CD14-positive monocyte (primary cell): ENCODE measurements at places on chromosomes 13 and 19.

GRCh38 chr19:54518844-54519243 lies 16.2 kb downstream of the LAIR2 start:
- H3K27me3 ChIP-seq: peaks cover 31% of the 10 kb centered on the region
- no peak overlapping the region for H3K27ac ChIP-seq
- H3K36me3 ChIP-seq: no peaks in the 10 kb centered on the region
- H3K4me3 ChIP-seq: no peak overlapping the region

DNA sequence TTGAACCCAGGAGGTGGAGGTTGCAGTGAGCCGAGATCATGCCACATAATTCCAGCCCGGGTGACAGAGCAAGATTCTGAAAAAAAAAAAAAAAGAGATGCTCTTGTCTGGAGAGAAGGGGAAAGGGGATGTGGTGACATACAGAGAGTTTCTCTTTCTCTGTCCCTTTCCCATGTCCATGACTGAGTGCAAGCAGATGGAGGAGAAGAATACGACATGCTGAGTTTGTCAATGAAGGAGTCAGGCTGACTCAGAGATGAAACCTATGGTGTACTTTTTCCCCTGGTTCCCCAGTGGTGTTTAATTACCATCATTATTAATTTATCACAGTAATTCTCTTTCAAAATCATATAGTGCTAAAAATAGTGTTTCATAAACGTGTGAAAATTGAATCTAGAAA lies 448.8 kb downstream of the FOXO1 start:
- no peaks in the 10 kb centered on the region for H3K27me3 ChIP-seq
- H3K4me1 ChIP-seq: no peaks in the 10 kb centered on the region
- DNase-seq: no peak
- H3K27ac ChIP-seq: no peak overlapping the region
- no peak overlapping the region for H3K4me3 ChIP-seq
- no peaks in the 10 kb centered on the region for H3K36me3 ChIP-seq

DNA sequence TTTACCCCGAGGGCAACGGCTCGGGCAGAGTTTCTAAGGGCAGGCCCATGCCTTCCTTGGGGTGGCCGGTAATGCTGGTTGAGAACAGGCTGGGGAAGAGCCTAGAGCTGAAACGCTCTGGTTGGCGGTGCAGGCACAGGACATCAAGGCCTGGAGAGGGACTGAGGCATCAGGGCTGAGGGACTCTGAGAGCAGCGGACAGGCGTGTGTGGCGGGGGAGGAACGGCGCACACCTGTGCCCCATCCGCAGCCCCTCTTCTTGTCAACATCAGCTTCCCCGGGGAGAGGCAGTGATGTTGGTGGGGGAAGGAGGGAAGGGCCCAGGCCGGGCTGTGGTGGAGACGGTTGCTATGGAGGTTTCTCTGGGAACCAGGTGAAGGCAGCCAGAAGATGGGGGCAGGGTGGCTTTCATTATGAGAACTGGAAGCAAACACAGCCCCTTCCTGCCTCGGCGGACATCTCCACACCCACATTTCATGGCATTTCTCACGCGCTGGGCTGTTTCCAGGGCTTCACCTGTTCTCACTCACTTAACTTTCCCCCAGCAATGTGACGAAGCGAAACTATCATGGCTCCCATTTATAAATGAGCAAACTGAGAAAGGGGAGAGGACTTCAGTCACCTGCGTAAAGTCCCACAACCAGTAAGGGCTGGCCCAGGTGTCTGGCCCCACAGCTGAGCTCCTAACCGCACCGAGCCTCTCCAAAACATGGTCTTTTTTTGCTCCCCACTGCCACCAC lies 8.2 kb upstream of the ATF5 start:
- DNase-seq: no peak
- no peaks in the 10 kb centered on the region for H3K27me3 ChIP-seq
- peaks cover 38% of the 10 kb centered on the region for H3K4me1 ChIP-seq
- peaks cover 72% of the 10 kb centered on the region for H3K36me3 ChIP-seq
- H3K4me3 ChIP-seq: no peak overlapping the region

DNA sequence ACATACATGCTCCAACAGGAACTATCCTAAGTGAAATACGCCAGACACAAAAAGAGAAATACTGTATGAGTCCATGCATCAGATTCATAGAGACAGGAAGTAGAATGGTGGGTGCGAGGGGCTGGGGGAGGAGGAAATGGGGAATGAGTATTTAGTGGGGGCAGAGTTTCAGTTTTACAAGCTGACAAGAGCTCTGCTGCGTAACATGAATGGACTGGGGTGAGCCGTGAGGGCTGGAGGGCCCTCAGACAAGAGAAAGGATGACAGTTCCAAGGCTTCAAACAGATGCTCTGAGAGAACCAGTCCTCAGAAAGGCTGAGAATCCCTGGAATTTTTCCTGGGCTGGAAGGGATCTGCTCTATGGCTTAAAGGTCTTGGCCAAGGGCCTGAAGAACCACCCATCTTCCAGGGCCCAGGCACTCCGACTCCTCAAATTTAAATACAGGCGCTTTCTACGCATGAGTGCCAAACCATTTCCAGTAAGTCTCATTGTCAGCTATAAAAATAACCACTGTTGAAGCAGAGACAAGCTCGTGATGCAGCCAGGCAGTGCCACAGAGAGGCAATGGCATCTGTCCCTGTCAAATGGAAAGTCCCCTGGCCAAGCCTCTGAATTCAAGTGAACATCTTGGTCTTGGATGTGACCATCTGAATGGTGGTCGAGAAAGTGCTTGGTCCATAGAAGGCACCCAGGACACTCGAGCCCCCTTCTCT lies 17.5 kb downstream of the KLF2 start:
- peak; percentile 67 for DNase-seq
- peak overlapping the region; percentile 64 for H3K27ac ChIP-seq
- H3K36me3 ChIP-seq: no peaks in the 10 kb centered on the region

DNA sequence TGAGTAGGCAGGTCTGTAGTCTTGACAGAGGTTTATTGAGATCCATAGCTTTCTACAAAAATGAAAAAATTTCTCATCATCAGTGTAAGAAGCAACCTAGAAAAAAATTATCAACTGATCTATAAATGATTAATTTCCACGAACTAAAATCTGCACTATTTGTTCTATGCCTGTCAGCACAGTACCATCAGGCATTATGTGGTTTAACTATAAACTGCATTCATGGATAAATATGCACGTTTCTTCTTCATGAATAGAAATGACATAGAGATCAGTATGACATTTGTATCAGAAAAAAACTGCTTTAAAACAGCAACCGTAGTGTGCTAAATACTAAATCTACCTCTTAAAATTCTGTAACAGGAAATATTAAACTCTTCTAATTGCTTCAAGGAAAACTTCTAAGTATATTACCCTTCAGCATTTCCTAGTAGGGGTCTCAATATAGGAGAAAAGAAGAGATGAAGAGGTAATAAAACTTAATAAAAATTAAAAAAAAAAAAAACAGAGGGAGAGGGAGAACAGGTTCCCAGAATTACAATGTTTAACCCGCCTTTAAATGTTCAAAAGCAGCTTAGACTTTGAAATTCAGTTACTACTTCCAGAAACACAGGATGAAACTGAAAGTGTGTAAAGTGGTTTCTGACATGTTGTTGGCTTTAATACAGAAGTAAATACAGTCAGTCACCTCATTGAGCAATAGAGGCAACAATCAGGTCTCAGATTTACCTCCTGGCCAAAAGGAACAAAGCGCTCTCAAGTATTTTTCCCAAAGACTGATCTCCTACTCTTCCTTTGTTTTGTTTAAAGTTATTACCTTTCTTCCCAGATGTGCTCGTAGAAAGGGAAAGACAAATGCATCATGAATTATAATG lies 144.4 kb downstream of the DIAPH3 start:
- H3K36me3 ChIP-seq: no peaks in the 10 kb centered on the region
- H3K27ac ChIP-seq: peak overlapping the region; percentile 17
- H3K27me3 ChIP-seq: no peaks in the 10 kb centered on the region
- peaks cover 4% of the 10 kb centered on the region for H3K4me1 ChIP-seq
- H3K4me3 ChIP-seq: peak overlapping the region; percentile 22

DNA sequence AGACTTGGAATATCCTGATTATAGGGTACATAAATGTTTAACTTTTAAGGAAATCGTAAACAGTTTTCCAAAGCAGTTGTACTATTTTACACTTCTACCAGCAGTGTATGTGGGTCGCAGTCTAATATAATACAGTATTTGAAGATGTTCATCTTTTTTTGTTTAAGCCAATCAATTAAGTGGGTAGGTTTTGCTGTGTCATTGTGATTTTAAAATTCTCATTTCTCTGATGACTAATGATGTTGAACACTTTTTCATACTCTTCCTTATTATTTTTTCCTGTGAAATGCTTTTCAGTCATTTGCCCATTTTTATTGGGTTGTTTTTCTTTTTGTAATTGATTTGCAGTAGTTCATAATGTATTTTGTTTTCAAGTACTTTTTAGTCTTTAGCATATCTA lies 2689.7 kb downstream of the PCDH9 start:
- H3K27ac ChIP-seq: no peak overlapping the region
- no peaks in the 10 kb centered on the region for H3K27me3 ChIP-seq
- no peaks in the 10 kb centered on the region for H3K36me3 ChIP-seq
- DNase-seq: no peak
- H3K4me3 ChIP-seq: no peak overlapping the region
- no peaks in the 10 kb centered on the region for H3K4me1 ChIP-seq

DNA sequence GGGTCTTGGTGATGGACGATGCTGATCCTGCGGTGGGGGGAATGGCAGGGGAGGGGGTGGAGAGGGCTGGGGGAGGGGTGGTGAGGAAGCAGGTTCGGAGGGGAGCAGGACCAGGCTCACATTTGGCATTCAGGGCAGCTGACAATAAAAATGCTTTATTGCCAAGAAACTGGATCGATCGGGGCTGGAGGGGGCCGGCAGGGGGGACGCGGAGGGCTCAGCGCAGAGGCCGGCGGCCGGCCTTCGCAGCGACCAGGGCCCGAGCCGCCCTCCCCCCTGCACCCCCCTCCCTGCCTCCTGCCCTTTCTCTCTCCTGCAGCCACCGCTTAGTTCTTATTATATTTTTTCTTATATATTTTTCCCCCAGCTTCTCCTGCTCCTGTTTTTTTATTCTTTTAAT lies 18.1 kb upstream of the POU2F2 start:
- H3K36me3 ChIP-seq: no peaks in the 10 kb centered on the region
- H3K27ac ChIP-seq: no peak overlapping the region

DNA sequence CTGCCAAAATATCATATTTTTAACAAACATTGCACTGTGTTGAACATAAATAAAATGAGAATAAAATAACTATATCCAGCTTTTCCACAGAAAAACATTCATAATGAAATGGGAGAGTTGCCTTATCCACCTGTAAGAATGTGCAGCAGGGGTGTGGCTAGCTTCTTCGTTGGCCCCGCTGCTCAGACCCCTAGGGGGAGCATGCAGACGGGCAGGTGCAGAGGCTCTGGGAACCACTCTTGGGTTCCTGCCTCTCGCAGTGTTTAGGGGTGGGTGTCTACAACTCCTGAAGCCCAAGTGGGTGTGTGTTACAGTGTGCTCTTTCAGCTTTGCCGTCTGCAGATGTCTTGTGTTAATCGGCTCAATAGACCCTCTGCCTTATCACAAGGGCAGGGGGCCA lies 121.7 kb downstream of the SLITRK5 start:
- DNase-seq: no peak
- no peak overlapping the region for H3K4me3 ChIP-seq
- H3K27me3 ChIP-seq: no peaks in the 10 kb centered on the region
- H3K27ac ChIP-seq: no peak overlapping the region
- H3K4me1 ChIP-seq: no peaks in the 10 kb centered on the region

DNA sequence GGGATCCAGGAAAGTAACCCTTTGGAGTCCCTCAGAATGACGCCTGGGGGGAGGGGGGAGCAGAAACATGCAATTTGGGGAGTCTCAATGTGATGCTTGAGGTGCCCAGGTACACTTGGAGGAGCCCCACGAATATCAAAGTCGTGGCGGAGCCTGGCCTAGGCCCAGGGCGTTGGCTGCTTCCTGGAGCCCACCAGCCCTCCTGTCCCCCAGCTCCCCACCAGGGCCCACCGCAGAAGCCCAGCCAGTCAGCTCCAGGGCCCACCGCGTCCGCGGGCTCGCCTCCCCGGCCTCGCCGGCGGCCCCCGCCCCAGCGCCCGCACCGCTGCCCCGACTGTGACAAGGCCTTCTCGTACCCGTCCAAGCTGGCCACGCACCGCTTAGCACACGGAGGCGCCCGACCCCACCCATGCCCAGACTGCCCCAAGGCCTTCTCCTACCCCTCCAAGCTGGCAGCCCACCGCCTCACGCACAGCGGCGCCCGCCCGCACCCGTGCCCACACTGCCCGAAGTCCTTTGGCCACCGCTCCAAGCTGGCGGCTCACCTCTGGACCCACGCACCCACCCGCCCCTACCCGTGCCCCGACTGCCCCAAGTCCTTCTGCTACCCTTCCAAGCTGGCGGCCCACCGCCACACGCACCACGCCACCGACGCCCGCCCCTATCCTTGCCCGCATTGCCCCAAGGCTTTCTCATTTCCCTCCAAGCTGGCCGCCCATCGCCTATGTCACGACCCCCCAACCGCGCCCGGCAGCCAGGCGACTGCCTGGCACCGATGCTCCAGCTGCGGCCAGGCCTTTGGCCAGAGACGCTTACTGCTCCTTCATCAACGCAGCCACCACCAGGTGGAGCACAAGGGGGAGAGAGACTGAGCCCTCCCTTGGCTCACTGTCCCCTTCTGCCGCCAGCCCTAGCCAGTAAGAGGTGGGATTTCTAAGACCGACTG lies 2.1 kb downstream of the ZNF575 start:
- no peak for DNase-seq
- H3K27ac ChIP-seq: no peak overlapping the region
- no peaks in the 10 kb centered on the region for H3K27me3 ChIP-seq
- H3K4me1 ChIP-seq: peaks cover 16% of the 10 kb centered on the region
- H3K36me3 ChIP-seq: peaks cover 7% of the 10 kb centered on the region

DNA sequence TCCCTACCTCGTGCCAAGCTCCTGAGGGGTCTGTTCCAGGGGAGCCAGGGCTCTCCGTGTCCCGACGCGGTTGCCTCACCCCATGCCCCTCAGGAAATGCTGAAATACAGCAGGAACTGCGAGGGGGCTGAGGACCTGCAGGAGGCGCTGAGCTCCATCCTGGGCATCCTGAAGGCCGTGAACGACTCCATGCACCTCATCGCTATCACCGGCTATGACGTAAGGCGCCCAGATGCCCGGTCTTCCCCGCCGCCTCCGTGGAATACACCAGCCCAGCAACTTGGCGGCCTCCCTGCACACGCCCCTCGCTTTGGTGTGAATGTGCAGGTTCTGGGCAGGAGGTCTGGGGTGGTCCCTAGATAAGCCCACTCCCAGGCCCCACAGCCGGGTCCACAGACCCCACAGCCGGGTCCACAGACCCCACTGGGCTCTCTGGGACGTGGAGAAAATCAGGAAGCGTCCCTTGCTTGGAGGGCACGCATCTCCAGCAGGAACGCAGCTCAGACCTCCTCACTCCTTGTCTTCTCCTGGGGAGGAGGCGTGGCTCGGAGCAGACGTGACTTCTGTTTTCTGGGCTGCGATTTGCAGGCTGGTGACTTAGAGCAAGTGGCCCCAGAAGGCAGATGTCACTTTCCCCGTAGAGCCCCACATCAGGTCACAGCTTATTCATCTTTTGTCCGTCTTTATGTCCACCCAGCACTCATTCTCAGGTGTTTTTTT lies 19.4 kb upstream of the F7 start:
- DNase-seq: no peak
- H3K27me3 ChIP-seq: no peaks in the 10 kb centered on the region
- H3K36me3 ChIP-seq: no peaks in the 10 kb centered on the region
- H3K4me1 ChIP-seq: no peaks in the 10 kb centered on the region
- no peak overlapping the region for H3K4me3 ChIP-seq
